ENCODE measurements at places on chromosomes 16 and 17.

GRCh38 chr16:82421851-82422250, 204.9 kb upstream of the CDH13 start:
- no peaks in the 10 kb centered on the region for H3K27me3 ChIP-seq
- no peak overlapping the region for H3K27ac ChIP-seq
- no peaks in the 10 kb centered on the region for H3K36me3 ChIP-seq

GRCh38 chr16:89442588-89442987, 47.8 kb downstream of the ANKRD11 start:
- no peak overlapping the region for H3K4me3 ChIP-seq
- no peaks in the 10 kb centered on the region for H3K36me3 ChIP-seq
- no peak overlapping the region for H3K27ac ChIP-seq
- H3K4me1 ChIP-seq: peaks cover 87% of the 10 kb centered on the region
- no peak for DNase-seq

DNA sequence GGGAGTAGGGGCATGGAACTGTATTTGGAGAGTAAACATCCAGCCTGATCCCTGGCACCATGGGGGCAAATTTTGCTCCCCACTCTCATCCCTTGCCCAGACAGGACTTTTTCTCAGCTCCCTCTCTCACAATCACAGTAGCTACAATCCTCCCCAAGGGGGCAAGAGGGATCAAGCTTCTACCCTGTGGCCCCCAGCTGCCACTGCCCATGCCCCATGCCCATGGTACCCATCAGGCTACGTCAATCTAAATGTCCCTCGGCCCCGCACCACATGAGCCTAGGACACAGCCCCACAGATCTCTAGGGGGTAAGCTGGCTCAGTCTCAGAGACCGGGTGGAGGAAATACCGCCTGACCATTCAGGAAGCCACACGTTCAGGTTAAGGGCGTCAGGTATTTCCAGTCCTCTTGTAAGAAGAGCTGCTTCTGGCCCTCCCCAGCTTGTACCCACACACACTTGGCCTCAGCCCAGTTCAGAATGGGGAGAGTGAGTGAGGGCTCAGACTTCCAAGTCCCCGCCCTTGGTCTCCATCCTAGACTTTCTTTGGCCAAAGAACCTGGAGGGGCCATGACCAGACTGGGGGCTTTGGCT, 1.8 kb downstream of the CACNB1 start:
- H3K27me3 ChIP-seq: no peaks in the 10 kb centered on the region
- no peak overlapping the region for H3K4me3 ChIP-seq
- H3K4me1 ChIP-seq: peaks cover 40% of the 10 kb centered on the region
- no peak for DNase-seq
- H3K27ac ChIP-seq: no peak overlapping the region

DNA sequence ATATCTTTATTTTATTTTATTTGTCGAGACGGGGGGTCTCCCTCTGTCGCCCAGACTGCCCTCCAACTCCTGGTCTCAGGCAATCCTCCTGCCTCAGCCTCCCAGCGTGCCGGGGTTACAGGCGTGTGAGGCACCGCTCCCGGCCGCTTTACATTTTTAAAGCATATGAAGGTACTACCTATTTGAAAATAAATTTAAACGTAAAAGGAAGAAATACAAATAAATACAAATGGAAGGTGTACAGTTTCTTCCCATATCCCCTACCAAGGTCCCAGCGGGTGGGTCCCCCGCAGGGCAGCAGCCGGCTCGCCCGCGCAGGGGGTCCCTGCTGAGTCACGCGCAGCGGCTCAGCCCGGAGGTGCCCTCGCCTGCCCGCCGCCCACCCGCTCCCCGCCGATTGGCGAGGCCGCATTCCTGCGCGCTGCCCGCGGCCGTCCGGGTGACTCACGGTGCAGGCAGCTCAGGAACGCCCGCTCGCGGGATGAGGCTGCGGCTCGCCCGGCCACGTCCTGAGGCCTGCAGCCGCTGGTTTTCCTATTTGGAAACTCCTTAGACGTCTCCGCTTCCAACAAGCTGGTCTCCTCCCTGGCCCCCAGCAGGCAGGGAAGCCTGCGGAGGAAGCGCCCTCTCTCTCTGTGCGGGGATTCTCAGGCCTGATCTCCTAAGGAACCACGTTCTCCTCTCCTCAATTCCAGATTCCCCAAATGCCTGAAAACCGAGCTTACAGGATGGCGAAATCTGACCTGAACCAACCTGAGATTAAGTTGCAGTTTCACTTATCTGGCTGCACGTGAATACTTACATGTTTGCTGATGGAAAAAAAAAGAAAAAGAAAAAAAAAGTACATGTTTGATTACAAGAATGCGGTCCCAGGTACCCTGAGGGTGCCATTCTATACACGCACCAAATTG, 54.8 kb upstream of the MAP3K14 start:
- DNase-seq: peak; percentile 80
- no peaks in the 10 kb centered on the region for H3K36me3 ChIP-seq
- peak overlapping the region; percentile 71 for H3K4me3 ChIP-seq
- no peak overlapping the region for H3K27ac ChIP-seq
- H3K4me1 ChIP-seq: no peaks in the 10 kb centered on the region
- no peaks in the 10 kb centered on the region for H3K27me3 ChIP-seq

- no peaks in the 10 kb centered on the region for H3K36me3 ChIP-seq
- H3K4me3 ChIP-seq: no peak overlapping the region
- DNase-seq: no peak
- H3K27ac ChIP-seq: no peak overlapping the region
- no peaks in the 10 kb centered on the region for H3K4me1 ChIP-seq
These were observed 16.3 kb downstream of the ADAD2 start for GRCh38 chr16:84207251-84207650.

- H3K36me3 ChIP-seq: no peaks in the 10 kb centered on the region
- H3K27ac ChIP-seq: no peak overlapping the region
- no peaks in the 10 kb centered on the region for H3K4me1 ChIP-seq
- H3K4me3 ChIP-seq: no peak overlapping the region
- no peaks in the 10 kb centered on the region for H3K27me3 ChIP-seq
These were observed 7.1 kb downstream of the ANKFN1 start for GRCh38 chr17:56160422-56160821.

GRCh38 chr17:49565948-49566491, 9.7 kb upstream of the NXPH3 start:
- peaks cover 18% of the 10 kb centered on the region for H3K4me1 ChIP-seq
- H3K27me3 ChIP-seq: no peaks in the 10 kb centered on the region
- peak overlapping the region; percentile 2 for H3K4me3 ChIP-seq
- DNase-seq: peak; percentile 65
- no peaks in the 10 kb centered on the region for H3K36me3 ChIP-seq

DNA sequence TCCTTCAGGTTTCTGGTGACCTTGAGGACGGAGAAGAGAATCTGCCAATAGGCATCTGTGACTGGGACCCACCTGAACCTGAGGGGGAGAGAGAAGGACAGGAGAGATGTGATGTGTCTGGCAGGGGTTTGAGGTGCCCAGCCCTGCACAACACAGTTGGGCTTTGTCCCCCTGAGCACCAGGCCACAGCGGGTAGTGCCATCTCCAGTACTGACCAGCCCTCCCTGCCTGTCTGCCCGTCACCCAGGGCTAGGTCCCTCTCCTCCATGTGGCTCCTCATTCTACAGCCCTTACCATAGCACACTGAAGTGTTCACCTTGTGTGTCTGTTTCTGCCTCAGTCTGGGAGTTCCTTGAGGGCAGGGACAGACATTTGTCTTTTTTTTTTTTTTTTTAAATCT, 30.8 kb downstream of the NLRP1 start:
- peaks cover 7% of the 10 kb centered on the region for H3K36me3 ChIP-seq
- H3K4me3 ChIP-seq: no peak overlapping the region
- H3K27ac ChIP-seq: no peak overlapping the region

- H3K27ac ChIP-seq: no peak overlapping the region
- no peaks in the 10 kb centered on the region for H3K4me1 ChIP-seq
- no peak for DNase-seq
- H3K27me3 ChIP-seq: no peaks in the 10 kb centered on the region
- H3K36me3 ChIP-seq: no peaks in the 10 kb centered on the region
These were observed 260.4 kb downstream of the CEP112 start for GRCh38 chr17:65931246-65932149.

- no peaks in the 10 kb centered on the region for H3K4me1 ChIP-seq
- no peaks in the 10 kb centered on the region for H3K36me3 ChIP-seq
- H3K4me3 ChIP-seq: no peak overlapping the region
- no peak overlapping the region for H3K27ac ChIP-seq
- peaks cover 15% of the 10 kb centered on the region for H3K27me3 ChIP-seq
- no peak for DNase-seq
These were observed 1.8 kb downstream of the CACNG4 start for GRCh38 chr17:66966298-66966697.

- no peak for DNase-seq
- H3K4me1 ChIP-seq: peaks cover 8% of the 10 kb centered on the region
- peaks cover 7% of the 10 kb centered on the region for H3K27me3 ChIP-seq
- no peak overlapping the region for H3K27ac ChIP-seq
- H3K36me3 ChIP-seq: no peaks in the 10 kb centered on the region
These were observed 38.9 kb upstream of the RPL38 start for GRCh38 chr17:74164446-74165045.

- no peak overlapping the region for H3K4me3 ChIP-seq
- no peaks in the 10 kb centered on the region for H3K27me3 ChIP-seq
These were observed 606.2 kb downstream of the WWOX start for GRCh38 chr16:78705694-78706093.

- no peak for DNase-seq
- no peaks in the 10 kb centered on the region for H3K36me3 ChIP-seq
- no peak overlapping the region for H3K27ac ChIP-seq
- H3K27me3 ChIP-seq: no peaks in the 10 kb centered on the region
- no peak overlapping the region for H3K4me3 ChIP-seq
These were observed 4.1 kb downstream of the CHD9 start for GRCh38 chr16:53058882-53059281.

DNA sequence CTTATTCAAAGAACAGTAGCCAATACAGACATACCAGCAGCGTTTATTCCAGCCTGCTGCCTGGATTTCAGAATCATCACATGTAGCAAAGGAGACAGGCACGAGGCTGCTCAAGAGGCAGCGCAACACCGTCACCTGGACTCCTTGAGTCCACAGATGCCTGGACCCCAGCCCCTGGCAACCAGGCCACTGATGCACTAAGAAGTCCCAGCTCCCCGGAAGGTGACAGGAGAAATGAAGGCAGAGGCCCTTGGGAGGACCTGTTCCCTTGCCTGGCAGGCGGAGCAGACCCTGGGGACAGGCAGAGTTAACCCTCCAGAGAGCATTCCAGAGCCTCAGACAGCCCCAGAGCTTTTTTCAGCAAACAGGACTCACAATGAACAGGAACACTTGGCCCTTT, 16.5 kb downstream of the SMIM5 start:
- no peak overlapping the region for H3K27ac ChIP-seq
- peaks cover 41% of the 10 kb centered on the region for H3K36me3 ChIP-seq
- no peak overlapping the region for H3K4me3 ChIP-seq
- no peak for DNase-seq

DNA sequence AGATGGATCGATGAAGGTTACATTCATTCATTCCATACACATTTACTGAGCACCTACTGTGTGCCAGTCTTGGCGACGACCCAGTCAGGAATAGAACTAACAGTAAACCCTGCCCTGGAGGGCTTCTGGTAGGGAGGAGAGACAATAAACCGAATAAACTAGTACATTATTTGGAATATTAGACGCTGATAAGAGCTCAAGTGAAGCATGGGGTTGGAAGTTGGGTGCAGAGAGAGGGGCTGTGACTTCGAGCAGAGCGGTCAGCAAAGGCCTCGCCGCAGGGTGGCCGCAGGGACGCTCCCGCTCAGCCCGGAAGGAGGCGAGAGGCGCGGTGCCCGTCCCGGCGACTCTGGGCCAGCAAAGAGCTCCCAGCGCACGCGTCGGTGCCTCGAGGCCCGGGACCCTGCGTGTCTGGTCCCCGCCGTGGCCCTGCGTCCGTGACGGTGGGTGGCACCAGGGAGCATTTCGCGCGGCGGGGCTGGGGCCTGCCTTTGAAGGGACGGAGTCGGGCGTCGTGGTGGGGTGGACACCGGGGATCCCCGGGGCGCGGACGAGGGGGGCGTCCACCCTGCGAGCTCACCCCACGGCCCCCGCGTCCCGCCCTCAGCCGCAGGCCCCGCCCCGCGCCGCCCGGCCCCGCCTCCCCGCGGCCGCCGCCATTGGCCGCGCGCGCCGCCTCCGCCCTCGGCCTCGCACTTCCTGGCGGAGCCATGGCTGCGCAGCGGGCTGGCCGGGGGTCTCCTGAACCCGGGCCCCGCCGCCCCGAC, at the start of gene KLHL36:
Gene KLHL36, plus strand, starts transcription at position 684 of the 767 bp plus-strand sequence. CDS start 2,357 bp downstream, outside the sequence.
- H3K4me1 ChIP-seq: peaks cover 12% of the 10 kb centered on the region
- H3K4me3 ChIP-seq: peak within 1 kb of the TSS; percentile 75
- peaks cover 10% of the 10 kb centered on the region for H3K36me3 ChIP-seq
- DNase-seq: peak; percentile 31
- peak within 1 kb of the TSS; percentile 43 for H3K27ac ChIP-seq
- no peaks in the 10 kb centered on the region for H3K27me3 ChIP-seq

DNA sequence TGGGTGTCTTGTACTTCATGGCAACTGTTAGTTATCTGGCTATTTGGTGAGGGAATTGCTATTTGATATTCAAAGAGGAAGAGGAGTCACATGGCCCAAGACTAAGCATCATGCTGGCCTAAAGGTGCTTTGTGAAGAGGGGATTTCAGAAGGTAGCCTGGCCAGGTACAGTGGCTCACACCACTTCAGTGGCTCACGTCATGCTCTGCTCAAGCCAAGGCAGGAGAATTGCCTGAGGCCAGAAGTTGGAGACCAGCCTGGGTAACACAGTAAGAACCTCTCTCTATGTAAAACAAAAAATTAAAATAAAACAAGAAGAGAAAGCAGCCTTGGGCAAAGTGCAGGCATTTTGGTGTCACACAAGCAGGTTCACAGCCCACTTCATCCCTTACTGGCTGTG, 6.4 kb upstream of the MT1B start:
- H3K36me3 ChIP-seq: no peaks in the 10 kb centered on the region
- H3K4me1 ChIP-seq: peaks cover 10% of the 10 kb centered on the region
- no peak overlapping the region for H3K4me3 ChIP-seq
- H3K27me3 ChIP-seq: peaks cover 28% of the 10 kb centered on the region

GRCh38 chr17:29331075-29331707, 37.2 kb upstream of the NUFIP2 start:
- DNase-seq: no peak
- H3K27ac ChIP-seq: no peak overlapping the region
- no peaks in the 10 kb centered on the region for H3K36me3 ChIP-seq
- H3K4me1 ChIP-seq: no peaks in the 10 kb centered on the region

DNA sequence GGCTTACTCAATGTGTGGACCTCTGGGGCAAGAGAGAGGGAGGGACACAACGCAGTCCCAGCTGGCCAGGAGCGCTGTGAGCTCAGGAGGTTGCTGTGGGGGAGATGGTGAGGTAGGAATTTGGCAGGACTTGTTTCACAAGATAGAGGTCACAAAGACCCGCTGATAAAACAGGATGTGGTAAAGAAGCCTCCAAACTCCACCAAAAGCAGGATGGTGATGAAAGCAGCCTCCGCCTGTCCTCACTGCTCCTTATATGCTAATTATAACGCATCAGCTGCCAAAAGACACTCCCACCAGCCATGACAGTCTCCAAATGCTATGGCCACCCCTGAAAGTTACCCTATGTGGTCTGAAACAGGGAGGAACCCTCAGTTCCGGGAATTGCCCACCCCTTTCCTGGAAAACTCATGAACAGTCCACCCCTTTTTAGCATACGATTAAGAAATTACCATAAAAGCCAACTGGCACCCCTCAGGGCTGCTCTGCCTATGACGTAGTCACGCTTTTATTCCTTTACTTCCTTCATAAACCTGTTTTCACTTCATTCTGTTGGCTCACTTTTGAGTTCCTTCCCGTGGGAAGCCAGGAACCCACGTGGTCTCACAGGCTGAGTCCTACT, 5.3 kb upstream of the EIF4A3 start:
- no peak overlapping the region for H3K27ac ChIP-seq
- H3K4me3 ChIP-seq: no peak overlapping the region
- no peaks in the 10 kb centered on the region for H3K36me3 ChIP-seq
- no peaks in the 10 kb centered on the region for H3K27me3 ChIP-seq
- H3K4me1 ChIP-seq: peaks cover 6% of the 10 kb centered on the region

Measured in common myeloid progenitor, CD34-positive (primary cell).